Pancreas (tissue), 10 donors: ENCODE measurements at places on chromosomes 6 and 20. TPM values are rescaled to one million over a fixed set of nuclear protein-coding genes. Genes with fewer than 3 reads are reported as not detected.

The CCN6 gene
- not detected for polyA plus RNA-seq

The FAM209A gene
- 0.46 TPM for polyA plus RNA-seq

The HLA-DQB1 gene
- polyA plus RNA-seq = 24.7 TPM

The TPMT gene
- 7.1 TPM for polyA plus RNA-seq

The MEI4 gene
- 0.30 TPM for polyA plus RNA-seq

The DDX43 gene
- 0.95 TPM for polyA plus RNA-seq

GRCh38 chr6:157107915-157108651 is 215.2 kb downstream of the TMEM242 start:
- H3K27me3 ChIP-seq = no peaks in the 10 kb centered on the region
- no peak overlapping the region for H3K27ac ChIP-seq
- H3K4me1 ChIP-seq = no peaks in the 10 kb centered on the region
- H3K4me3 ChIP-seq = no peak overlapping the region

DNA sequence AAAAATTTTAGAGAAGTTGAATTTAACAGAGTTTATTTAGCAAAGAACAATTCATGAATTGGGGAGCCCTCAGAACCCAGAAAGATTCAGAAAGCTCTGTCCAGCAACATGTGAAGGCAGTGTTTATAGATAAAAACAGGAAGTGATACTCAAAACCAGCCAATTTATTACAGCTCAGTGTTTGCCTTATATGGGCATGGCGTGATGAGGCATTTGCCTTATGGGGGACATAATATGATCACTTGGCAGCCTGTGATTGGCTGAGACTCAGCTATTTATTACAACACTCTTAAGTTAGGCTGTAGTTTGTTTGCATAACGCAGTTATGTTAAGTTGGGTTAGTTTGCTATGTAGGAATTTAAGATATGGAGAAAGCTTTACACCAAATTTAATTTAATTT is 11.5 kb downstream of the HLA-DPA1 start:
- no peaks in the 10 kb centered on the region for H3K36me3 ChIP-seq
- H3K4me3 ChIP-seq = no peak overlapping the region
- no peak for DNase-seq
- no peak overlapping the region for H3K27ac ChIP-seq
- H3K4me1 ChIP-seq = no peaks in the 10 kb centered on the region

GRCh38 chr20:20887593-20888265 is 175.3 kb upstream of the RALGAPA2 start:
- no peak for DNase-seq
- no peaks in the 10 kb centered on the region for H3K36me3 ChIP-seq
- no peaks in the 10 kb centered on the region for H3K27me3 ChIP-seq
- H3K4me3 ChIP-seq = no peak overlapping the region

DNA sequence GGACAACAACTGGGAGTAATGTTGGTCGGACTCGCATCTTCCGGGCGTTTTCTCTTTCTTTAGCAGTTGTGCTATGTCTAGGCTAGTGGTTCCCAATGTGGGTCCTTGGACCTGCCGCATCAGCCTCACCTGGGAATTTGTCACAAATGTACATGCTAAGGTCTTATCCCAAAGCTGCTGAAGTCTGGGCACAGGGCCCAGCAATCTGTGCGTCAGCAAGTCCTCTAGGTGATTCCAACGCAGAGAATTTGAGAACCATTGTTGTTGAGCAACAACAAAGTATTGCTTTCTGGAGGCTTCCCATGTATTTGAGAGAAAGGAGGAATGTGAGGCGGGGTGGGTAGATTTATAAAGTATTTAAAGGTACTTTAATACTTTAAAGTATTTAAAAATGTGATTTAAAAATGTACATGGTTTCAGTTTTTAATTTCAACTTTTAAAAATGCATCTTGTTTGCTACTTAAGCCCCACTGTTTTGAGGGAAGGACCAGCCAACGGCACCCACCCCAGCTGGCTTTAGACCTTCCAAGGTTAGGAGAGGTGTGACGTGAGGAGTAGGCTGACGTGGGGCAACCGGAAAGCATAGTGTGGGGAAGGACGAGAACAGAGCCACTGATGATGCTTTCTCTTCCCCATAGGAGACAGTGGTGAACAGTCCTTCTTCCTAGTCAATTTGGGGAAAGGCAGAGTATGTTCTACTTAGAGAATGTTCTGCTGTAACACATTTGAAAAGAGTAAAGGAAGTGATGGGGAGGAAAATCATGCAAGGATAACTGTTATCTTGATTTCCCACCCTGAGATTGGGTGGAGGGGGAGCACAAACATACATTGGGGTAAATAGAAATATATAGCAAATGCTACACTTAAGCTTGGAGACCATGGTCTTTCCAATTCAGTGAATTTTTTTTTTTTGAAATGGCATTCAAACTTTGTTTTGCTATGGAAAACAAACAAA is 4.3 kb downstream of the UST start:
- H3K27me3 ChIP-seq = no peaks in the 10 kb centered on the region
- H3K27ac ChIP-seq = no peak overlapping the region
- H3K4me3 ChIP-seq = no peak overlapping the region
- no peaks in the 10 kb centered on the region for H3K36me3 ChIP-seq

DNA sequence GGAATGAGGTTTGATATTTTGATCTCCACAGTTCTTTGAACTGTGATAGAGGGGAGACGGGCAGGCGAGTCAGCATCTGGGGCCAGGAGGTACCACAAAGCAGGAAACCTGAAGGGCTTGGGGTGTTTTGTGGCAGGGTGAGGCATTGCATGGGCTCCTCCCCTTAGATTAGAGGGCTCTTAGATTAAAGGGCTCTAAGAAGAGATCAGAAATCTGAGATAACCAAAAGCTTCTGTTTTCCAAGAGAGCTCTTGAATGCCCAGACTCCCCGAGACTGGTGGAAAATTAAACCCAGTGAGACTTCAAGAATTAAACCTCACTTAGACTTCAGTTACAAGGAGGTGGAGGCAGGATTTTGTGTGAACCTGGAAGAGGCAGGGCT is 2.4 kb upstream of the GPX5 start:
- H3K27ac ChIP-seq = no peak overlapping the region
- no peaks in the 10 kb centered on the region for H3K4me1 ChIP-seq
- H3K4me3 ChIP-seq = no peak overlapping the region
- DNase-seq = no peak
- H3K36me3 ChIP-seq = no peaks in the 10 kb centered on the region

GRCh38 chr6:123529058-123529457 is 107.7 kb downstream of the TRDN start:
- no peak overlapping the region for H3K27ac ChIP-seq
- no peaks in the 10 kb centered on the region for H3K36me3 ChIP-seq
- H3K27me3 ChIP-seq = no peaks in the 10 kb centered on the region
- no peaks in the 10 kb centered on the region for H3K4me1 ChIP-seq
- no peak overlapping the region for H3K4me3 ChIP-seq

- peak; percentile 54 for DNase-seq
- H3K27ac ChIP-seq = no peak overlapping the region
- H3K4me3 ChIP-seq = peak overlapping the region; percentile 21
- no peaks in the 10 kb centered on the region for H3K27me3 ChIP-seq
- H3K4me1 ChIP-seq = no peaks in the 10 kb centered on the region
Measured at GRCh38 chr6:27096834-27097511, 150.5 kb upstream of the PRSS16 start.

DNA sequence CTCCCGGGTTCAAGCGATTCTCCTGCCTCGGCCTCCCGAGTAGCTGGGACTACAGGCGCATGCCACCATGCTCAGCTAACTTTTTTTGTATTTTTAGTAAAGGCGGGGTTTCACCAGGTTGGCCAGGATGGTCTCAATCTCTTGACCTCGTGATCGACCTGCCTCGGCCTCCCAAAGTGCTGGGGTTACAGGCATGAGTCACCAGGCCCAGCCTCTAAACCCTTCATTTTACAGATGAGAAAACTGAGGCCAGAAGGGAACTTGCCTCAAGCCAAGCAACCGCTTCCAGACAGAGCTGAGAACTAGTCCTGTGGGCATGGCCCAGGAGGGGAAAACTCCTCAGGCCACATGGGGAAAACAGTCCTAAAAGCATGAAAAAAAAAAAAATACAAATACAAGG is 47.1 kb downstream of the ZMYND8 start:
- H3K36me3 ChIP-seq = peaks cover 3% of the 10 kb centered on the region
- H3K4me3 ChIP-seq = no peak overlapping the region
- H3K27me3 ChIP-seq = no peaks in the 10 kb centered on the region

DNA sequence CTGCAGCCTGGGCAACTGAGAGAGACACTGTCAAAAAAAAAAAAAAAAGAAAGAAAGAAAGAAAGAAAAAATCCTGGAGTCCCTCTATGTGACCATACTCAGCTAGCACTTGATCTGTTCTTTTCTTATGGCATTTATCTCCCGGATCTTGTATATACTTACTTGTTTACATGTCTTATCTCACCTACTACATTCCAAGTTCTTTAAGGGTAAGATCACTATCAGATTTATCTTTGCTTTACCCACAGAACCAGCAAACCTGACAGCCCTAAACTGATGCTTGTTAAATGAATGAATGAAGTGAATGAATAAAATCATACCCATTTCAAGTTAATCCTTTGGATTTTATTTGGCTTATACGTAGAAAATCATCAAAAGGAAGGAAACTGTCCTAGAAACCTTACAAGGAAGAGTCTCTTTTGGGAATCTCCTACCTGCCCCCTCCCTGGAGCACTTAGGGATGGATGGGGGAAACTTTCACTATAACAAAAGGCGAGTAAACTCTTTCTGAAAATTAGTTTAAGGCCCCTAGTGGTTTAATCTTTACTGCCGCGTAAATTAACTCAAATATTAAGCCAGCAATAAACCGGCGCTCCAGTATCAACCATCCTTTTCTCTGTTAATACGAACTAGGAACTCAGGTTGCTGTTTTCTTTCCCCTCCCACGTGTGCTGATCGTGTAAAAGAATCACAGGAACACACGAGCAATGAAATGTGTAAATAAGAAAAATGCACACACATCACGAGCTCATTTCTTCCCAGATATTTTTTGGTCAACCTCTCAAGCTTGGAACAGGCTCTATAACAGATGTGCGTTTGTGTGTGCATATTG is 1.3 kb upstream of the UTRN start:
- DNase-seq = no peak
- H3K27ac ChIP-seq = peak overlapping the region; percentile 99
- peak overlapping the region; percentile 88 for H3K4me3 ChIP-seq
- H3K27me3 ChIP-seq = no peaks in the 10 kb centered on the region
- H3K36me3 ChIP-seq = no peaks in the 10 kb centered on the region

GRCh38 chr6:46925563-46926253 is 4.0 kb upstream of the ADGRF5 start:
- no peaks in the 10 kb centered on the region for H3K36me3 ChIP-seq
- peak; percentile 48 for DNase-seq
- H3K4me1 ChIP-seq = peaks cover 28% of the 10 kb centered on the region
- no peak overlapping the region for H3K4me3 ChIP-seq
- peak overlapping the region; percentile 78 for H3K27ac ChIP-seq

DNA sequence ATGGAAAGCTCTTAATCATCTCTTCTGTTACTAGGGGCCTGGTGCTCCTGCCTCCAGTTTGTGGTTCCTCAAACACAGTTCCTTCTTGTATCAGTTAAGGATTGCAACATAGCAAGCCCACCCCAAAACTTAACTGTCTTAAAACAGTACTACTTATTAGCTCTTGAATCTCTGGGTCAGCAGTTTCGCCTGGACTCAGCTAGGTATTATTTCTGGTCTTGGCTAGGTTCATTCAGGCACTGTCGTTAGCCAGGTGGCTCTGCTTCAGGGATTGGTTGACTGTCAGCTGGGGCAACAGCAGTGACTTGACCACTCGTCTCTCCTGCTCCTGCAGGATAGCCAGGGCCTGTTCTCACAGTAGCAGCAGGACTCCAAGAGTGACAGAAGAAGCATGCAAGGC is 30.0 kb upstream of the RALY start:
- no peak for DNase-seq
- H3K4me1 ChIP-seq = no peaks in the 10 kb centered on the region

DNA sequence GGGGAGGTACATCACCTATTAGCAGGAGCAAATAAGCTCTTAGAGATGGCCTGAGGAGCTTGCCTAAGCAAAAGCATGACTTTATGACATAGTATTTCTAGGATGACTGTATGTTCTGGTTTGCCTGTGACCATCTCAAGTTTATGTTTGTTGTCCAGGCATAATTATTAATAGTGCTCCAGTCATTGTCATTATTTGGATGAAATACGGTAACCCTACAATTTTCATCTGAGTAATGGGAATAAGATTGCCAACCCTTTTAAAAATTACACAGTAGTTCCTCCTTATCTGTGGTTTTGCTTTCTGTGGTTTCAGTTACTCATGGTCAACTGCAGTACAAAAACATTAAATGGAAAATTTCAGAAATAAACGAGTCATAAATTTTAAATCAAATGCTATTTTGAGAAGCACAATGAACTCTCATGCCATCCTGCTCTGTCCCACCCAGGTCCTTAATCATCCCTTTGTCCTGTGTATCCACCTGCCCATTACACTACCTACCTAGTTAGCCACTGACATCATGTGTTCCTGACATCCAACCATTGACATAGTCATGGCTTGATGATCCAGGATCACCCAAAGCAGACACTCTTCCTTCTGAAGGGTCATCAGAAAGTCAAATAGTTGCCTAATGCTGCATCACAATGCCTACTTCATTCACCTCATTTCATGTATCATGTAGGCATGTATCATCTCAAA is 27.0 kb upstream of the TFB1M start:
- H3K27ac ChIP-seq = no peak overlapping the region
- DNase-seq = no peak
- no peaks in the 10 kb centered on the region for H3K36me3 ChIP-seq
- no peak overlapping the region for H3K4me3 ChIP-seq
- no peaks in the 10 kb centered on the region for H3K4me1 ChIP-seq

DNA sequence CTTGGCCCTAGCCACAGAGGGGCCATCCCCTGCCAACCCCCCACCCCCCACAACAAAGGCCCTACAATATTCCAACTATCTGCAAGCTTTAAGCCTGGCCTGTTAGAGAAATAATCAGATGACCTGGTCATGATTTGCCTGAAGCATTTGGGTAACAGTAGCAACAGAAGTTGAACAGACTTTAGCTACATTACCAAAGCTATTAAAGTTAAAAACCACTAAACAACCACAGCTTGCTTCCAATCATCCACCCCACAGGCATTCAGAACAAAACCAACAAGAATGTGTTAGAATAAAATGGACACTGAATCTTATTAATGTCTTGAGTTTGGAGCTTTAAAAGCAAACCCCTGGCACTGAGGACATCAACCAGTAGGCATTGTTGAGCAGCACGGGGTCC is 250.9 kb downstream of the LRFN2 start:
- H3K36me3 ChIP-seq = no peaks in the 10 kb centered on the region
- H3K4me3 ChIP-seq = no peak overlapping the region
- no peaks in the 10 kb centered on the region for H3K4me1 ChIP-seq
- DNase-seq = no peak

DNA sequence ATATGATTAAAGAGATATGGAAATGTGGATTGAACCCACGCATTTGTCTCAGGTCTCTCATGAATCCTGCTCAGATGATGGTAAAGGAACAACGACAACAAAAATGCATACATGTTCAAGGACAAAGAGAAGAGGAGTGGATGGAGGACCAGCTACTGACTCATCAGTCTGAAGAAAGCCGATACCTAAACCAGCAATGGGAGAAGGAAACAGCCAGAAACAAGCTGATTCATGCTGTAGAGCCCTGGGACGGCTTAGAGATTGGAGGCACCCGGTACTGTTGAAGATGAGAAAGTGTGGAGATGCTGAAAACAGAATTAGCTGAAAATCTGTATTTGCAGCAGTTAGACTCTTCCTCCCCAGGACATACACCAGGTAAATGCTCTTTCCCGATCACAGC is 14.4 kb upstream of the RIPPLY2 start:
- no peaks in the 10 kb centered on the region for H3K4me1 ChIP-seq
- H3K4me3 ChIP-seq = no peak overlapping the region
- no peaks in the 10 kb centered on the region for H3K27me3 ChIP-seq
- H3K36me3 ChIP-seq = no peaks in the 10 kb centered on the region
- no peak for DNase-seq

GRCh38 chr20:45223136-45223535 is 2.0 kb downstream of the SEMG2 start:
- no peaks in the 10 kb centered on the region for H3K27me3 ChIP-seq
- DNase-seq = no peak
- no peaks in the 10 kb centered on the region for H3K36me3 ChIP-seq
- no peak overlapping the region for H3K4me3 ChIP-seq
- no peaks in the 10 kb centered on the region for H3K4me1 ChIP-seq
